ENCODE measurements at places on chromosomes 3 and 15.

- no peak for DNase-seq
Observed at GRCh38 chr3:108041253-108041652, 49.6 kb downstream of the CD47 start.

DNA sequence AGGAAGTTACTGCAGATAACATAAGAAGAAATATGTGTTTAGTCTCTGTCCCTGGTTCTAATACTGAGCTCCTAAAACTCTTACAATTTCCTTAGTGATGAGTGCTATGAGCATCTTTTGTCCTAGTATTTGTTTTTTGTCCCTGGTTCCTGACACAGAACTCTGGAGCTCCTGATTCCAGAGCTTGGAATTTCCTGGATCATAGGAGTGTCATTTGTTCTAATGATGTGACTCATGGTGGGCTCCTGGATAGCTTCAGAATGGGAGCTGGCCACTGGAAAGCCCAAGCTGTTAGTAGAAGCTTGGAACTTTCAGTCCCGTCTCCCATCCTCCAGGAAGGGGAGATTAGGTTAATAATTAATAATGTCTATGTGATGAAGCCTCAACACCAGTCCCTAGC is 98.2 kb downstream of the CNTN6 start:
- DNase-seq, result no peak

DNA sequence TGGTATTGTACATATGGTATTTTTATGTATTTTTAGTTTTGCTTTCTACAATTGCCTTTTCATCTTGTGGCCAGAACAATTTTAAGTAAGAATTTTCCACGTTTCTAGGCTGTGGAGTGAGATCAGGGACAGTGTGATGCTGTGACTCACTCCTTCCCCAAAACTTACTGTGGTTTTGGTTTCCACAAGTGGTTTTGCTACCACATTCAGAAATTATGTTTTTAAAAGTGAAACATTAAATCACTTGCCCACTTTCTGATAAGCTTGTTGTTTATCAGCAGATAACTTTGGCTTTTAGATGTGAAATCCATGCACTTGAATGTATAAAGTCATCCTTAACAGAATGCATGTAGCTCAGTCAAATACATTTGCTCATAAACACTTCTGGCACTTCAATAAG is 192.2 kb upstream of the THRB start:
- DNase-seq, result no peak

DNA sequence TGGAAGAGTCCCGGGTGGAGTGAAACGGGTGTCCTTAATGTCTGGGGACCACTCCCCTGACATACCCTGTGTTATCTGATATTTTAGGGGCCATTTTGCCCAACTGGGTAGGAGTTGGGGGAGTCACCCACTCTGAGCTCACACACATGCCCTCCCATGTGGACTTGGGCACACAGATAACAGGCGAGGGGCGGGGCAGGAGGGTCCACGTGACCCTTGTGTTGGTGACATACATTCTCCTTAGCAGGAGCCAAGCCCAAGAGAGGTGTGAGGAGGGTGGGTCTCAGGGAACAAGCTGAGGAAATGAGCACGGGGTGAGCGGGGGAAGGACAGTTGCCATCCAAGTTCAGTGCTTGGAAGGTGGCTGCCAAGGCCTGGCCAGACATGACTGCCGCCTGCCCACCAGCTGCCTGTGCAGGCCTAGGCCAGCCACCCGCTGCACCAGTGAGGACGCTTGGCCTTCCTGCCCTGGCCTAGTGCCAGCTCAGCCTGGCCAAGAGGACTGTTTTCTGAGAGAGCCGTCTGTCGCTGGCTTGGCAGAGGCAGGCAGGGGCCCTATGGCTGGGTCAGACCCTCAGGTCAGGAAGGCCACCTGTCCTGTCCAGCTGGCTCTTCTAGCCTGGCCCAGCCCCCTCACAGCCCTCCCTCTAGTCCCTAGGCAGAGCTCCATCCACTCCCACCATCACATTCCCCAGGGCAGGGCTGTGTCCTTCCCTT is 31.3 kb upstream of the TMEM115 start:
- no peak for DNase-seq

GRCh38 chr15:45454814-45455213 is 67.7 kb downstream of the SLC30A4 start:
- peak; percentile 80 for DNase-seq

DNA sequence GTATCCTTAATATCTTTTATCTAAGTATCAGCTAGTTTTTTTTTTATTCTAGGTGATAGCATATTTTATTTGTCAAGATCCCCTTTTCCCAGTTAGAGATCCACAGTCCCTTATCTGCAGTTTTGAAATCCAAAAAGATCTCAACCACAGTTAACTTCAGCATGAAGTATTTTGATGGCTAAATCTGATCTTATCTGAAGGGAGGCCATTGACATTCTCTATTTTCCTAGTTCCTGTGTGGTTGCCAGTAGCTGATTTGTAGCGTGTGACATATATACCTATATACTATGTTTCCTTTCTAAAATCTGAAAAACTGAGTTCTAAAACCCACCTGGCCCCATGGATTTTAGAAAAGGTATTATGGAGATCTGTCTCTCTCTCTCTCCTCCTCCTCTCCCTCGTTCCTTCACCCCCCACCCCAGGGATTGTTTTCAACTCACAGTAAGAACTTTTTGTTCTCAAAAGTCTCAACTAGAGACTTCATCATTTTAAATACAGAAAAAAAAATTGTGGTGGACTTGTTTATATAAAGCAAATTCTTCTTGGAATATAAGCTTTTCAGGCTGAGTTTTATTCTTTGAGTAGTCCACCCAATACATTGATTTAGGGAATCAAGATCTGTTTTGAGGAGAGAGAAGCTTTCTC is 12.3 kb downstream of the TCF12 start:
- no peak for DNase-seq

GRCh38 chr15:52133510-52134220 is 21.1 kb upstream of the BCL2L10 start:
- no peak for DNase-seq

- DNase-seq, result no peak
Observed at GRCh38 chr3:75188962-75189361, 475.2 kb upstream of the FRG2C start.

- no peak for DNase-seq
Observed at GRCh38 chr15:65176056-65176455, 9.1 kb downstream of the CLPX start.

DNA sequence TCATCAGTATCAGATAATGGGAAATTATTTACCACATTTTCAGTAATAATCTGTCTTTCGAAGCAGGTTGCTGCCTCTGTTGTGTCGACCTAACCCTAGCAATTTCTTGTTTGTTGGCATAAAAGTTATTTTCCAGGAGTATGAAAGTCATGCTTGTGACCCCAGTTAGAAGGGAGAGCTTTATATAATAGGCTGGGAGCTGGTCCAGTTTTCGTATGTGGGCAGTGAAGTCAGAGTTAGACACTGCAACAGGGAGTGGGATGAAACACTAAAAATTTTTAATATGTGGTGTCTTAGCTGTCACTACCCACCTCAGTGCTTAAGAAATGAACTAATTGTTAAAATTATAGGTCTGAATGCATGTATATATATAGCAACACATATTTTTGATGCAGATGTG is 348.5 kb downstream of the FEZF2 start:
- DNase-seq, result no peak
